Hematopoietic multipotent progenitor cell treated with erythropoietin and hydrocortisone succinate and interleukin-3 and kit ligand, for 6 days (in vitro differentiated cells): ENCODE measurements at places on chromosomes 7 and 10.

- no peak for DNase-seq
Observed at GRCh38 chr10:78004215-78005026, 24.9 kb downstream of the POLR3A start.

DNA sequence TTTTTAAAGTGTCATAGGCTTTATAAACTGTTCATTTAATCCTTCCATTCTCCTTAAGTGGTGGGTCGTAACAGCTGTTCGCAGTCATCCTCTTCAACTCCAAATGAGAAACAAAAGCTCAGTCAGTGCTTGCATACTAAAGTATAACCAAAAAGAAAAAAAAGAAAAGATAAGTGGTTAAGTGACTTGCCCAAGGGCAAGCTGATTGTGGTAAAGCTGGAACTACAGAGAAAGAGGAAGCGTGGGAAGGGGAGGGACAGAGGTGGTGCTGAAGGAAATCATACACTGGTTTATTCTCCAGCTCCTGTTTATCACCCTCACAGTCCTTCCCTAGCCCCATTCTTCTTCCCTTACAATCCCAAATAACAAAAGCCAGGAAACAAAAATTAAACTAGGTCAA is 29.6 kb downstream of the IDE start:
- DNase-seq = peak; percentile 83

DNA sequence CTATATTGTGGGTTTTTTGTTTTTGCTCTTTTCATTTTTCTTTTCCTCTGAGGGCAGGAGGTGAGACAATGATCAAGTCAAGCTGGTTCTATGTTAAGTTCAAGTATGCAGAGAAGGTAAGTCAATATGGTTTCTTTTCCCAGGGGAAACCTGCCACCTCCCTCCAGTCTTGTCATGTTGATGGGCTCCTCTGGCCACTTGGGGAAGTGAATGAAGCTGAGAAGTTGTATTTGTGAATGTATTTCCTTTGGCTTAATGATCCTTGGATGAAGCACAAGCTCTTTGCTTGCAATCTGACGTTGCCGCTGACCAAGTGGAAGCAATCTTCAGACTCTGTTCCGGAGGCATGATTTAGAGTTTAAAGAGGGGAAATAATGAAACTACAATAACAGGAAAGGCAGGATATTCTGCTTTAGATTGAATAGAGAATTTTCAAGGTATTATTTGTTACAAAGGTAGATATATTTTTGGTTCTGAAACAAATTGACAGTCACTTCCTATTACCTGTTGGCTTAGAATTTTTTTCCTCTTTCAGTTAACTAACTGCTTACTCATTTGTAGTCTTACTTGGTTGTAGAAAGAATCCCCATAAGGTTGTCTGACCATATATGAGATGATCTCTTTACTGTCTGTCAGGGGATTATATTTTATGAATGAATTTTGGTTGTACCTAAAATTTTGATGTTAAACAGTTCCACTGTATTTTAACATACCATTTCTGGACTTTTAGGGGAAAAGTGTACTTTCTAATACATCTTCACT is 369.6 kb downstream of the AUTS2 start:
- DNase-seq = no peak

GRCh38 chr10:64682043-64682442 is 1160.8 kb downstream of the REEP3 start:
- DNase-seq = no peak

DNA sequence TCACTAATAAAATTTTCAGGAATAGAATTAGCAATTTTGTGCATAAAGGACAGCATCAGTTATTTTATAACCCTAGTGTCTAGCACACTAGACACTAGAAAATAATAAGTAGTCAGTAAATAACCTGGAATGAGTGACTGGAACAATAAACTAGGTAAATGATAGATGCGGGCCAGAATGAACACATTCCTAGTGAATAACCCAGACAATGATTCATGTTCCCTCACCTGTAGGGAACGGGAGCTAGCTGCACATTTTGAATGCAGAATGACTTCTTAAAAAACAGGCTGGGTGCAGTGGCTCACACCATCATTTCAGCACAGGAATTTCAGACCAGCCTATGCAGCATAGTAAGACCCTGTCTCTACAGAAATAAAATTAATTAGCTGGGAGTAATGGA is 3.2 kb upstream of the ATOH7 start:
- no peak for DNase-seq

DNA sequence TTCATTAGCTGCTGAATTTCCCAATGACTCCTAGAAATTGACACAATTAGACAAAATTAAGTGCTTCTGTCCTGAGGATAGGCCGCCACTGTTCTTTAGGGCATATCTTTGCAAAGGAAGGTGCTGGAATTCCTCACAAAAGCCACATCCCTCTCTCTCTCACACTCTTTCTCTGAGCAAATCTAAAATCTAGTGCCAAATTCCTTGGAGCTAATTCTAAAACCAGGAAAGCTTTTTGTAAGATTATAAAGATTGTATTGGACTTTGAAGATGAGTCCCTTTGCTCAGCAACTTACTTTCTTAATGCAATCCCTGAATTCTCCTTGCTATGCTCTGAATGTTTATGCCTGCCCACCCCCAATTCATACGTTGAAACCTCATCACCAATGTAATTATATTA is 288.9 kb downstream of the KCNMA1 start:
- DNase-seq = no peak

DNA sequence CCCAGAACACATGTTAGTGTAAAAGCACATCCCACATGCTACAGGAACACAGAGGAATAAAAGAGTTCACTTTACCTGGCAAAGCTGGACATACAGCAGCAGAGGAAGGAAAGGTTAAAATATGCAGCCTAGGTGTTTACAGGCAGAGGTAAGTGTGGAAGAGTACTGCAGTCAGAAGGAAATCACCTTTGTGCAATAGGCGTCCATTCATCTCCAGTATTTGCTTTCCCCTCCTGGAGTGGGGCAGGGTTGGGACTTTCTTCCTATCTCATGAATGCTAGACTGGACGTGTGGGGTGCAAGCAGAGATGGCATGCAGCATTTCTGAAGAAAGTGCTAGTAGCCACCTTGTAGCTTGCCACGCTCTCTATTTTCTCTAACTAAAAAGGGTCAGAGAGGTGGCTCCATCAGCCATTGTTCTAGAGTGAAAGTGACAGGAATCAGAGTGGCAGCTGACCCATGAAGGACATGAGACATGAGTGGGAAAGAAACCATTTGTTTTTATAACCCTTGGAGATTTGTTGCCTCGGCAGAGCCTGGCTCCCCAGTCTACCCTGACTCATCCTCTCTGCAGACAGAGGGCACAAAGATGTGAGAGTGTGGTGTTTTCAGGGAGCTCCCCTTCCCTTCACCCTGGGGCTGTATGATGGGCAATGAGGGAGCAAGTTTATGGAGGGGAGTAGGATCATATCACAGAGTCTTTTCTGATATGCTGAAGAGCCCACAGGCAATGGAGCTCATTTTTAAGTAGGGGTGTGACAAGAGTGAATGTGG is 101.2 kb upstream of the SEC61G start:
- DNase-seq = no peak

- no peak for DNase-seq
Observed at GRCh38 chr7:100358027-100358856, at the start of gene PILRB. Gene PILRB, plus strand, starts transcription at chr7:100358117. Its CDS starts 186 bp downstream, at chr7:100358303.

GRCh38 chr10:1094112-1095057 is 38.2 kb downstream of the WDR37 start:
- no peak for DNase-seq

DNA sequence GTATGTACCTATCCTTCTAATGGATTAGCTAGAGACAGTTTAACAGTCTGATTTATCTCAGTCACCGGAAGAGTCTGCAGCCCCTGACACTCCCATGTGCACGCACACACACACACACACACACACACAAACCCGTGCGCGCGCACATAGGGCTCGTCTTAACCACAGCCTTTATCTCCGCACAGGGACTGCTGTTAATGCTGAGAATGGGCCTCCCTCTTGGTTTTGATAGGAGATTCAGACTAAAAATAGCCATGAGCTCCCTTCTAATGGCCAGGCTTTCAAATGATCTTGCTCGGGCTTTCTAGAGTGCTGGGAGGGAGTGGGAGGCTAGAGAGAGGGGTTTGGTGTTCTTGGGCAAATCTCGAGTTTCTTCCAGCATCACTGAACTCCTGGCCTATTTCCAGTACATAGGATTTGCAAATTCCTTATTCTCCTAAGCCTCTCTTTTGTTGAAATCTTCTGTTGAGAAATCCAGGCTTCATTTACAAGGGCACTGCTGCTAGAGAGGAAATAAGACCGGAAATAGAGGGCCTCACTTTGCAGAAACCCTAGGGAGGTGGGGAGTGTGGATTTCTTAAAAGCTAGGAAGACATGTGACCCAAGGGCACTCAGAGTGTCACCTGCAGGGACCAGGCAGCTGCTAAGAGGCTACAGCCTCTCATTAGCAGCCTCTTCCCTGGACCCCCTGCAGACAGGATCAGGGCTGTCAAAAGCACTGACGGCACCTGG is 2.4 kb downstream of the TMEM72 start:
- peak; percentile 96 for DNase-seq

DNA sequence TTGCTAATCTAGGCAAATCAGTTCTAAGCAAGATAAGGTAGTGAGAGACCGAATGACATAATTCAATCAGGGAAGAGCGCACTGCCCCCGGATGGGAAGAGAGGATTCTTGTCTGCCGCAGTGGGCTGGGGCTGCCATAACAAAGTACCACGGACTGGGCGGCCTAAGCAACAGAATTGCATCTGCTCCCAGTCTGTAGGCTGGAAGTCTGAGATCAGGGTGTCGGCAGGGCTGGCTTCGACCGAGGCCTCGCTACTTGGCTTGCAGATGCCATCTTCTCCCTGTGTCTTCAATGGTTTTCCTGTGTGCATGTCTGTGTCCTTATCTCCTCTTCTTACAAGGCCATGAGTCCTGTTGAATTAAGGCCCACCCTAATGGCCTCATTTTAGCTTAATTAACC is 59.7 kb upstream of the TMEM72 start:
- DNase-seq = no peak

- peak; percentile 63 for DNase-seq
Observed at GRCh38 chr7:93232673-93233018, 480 bp downstream of the VPS50 start.

DNA sequence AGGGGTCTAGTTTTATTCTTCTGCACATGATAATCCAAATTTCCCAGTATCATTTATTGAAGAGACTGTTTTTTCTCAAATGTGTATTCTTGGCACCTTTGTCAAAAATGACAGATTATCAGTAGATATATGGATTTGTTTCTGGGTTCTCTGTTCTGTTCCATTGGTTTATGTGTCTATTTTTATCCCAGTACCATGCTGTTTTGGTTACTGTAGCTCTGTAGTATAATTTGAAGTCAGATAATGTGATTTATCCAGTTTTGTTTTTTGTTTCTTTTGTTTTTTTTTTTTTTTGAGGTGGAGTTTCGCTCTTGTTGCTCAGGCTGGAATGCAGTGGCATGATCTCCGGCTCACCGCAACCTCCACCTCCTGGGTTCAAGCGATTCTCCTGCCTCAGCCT is 61.6 kb upstream of the HELLS start:
- DNase-seq = no peak

GRCh38 chr7:111262293-111263116 is 171.6 kb downstream of the LRRN3 start:
- no peak for DNase-seq
